ENCODE measurements at places on chromosomes 6 and 20. TPM values are rescaled to one million over a fixed set of nuclear protein-coding genes. Genes with fewer than 3 reads are reported as not detected.

DNA sequence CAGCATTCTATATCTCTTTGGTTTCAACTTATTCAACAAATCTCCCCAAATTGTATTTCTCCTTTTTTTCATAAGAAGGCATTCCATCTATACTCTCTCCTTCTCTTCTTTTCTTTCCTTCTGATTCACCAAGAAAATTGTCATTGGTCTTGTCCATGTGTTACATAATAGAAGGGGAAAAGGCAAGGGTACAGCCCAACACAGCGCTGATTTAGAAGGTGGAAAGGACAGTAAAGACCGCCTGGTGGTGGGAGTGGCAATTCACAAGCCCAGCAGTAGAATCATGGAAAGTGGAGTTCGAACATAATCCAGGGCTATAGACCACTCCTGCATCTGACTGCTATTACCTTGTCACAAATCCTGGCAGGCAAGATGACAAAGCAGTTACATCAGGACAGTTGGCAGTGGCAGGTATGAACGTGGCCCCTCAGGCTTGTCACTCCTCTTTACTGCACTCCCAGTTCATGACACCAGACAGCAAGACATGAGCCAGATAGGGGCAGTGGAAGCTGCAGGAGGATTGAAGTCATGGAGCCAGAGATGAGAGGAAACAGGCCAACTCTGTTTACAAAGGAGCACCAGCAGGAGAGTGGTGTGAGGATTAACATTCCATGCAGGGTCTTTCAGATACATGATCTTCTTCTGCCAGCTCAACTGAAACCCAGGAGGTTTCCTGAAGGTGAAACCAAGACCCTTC, 2.1 kb upstream of the TNFAIP3 start:
- DNase-seq = no peak
- H3K27me3 ChIP-seq = no peaks in the 10 kb centered on the region
- H3K36me3 ChIP-seq = no peaks in the 10 kb centered on the region
- no peak overlapping the region for H3K4me3 ChIP-seq
- H3K4me1 ChIP-seq = peaks cover 26% of the 10 kb centered on the region

- H3K27ac ChIP-seq = no peak overlapping the region
- H3K4me3 ChIP-seq = no peak overlapping the region
- DNase-seq = peak; percentile 29
- H3K4me1 ChIP-seq = no peaks in the 10 kb centered on the region
- no peaks in the 10 kb centered on the region for H3K27me3 ChIP-seq
- H3K36me3 ChIP-seq = no peaks in the 10 kb centered on the region
Observed at GRCh38 chr20:37575884-37576283, 48.2 kb upstream of the BLCAP start.

- no peaks in the 10 kb centered on the region for H3K27me3 ChIP-seq
- no peaks in the 10 kb centered on the region for H3K4me1 ChIP-seq
- H3K27ac ChIP-seq = no peak overlapping the region
- no peaks in the 10 kb centered on the region for H3K36me3 ChIP-seq
- H3K4me3 ChIP-seq = no peak overlapping the region
Observed at GRCh38 chr6:3777730-3778461, 26.4 kb upstream of the PXDC1 start.

- no peak overlapping the region for H3K4me3 ChIP-seq
- H3K27me3 ChIP-seq = no peaks in the 10 kb centered on the region
- H3K27ac ChIP-seq = no peak overlapping the region
Observed at GRCh38 chr20:63268256-63268655, 4.4 kb upstream of the ARFGAP1 start.

- no peaks in the 10 kb centered on the region for H3K27me3 ChIP-seq
- no peak overlapping the region for H3K27ac ChIP-seq
- no peak overlapping the region for H3K4me3 ChIP-seq
- no peaks in the 10 kb centered on the region for H3K36me3 ChIP-seq
Observed at GRCh38 chr6:19771753-19772336, 65.3 kb upstream of the ID4 start.

GRCh38 chr6:44806656-44807055, 419.1 kb downstream of the CDC5L start:
- H3K4me3 ChIP-seq = no peak overlapping the region
- H3K27me3 ChIP-seq = no peaks in the 10 kb centered on the region
- H3K27ac ChIP-seq = no peak overlapping the region
- H3K4me1 ChIP-seq = peaks cover 5% of the 10 kb centered on the region
- no peaks in the 10 kb centered on the region for H3K36me3 ChIP-seq

Gene CRIP3
- 1.1 TPM for total RNA-seq

Gene SAMD3
- 2.1 TPM for total RNA-seq

Gene ADAT2
- 2.7 TPM for total RNA-seq
